Neural crest cell (in vitro differentiated cells): ENCODE measurements at places on chromosomes 6 and 20.

DNA sequence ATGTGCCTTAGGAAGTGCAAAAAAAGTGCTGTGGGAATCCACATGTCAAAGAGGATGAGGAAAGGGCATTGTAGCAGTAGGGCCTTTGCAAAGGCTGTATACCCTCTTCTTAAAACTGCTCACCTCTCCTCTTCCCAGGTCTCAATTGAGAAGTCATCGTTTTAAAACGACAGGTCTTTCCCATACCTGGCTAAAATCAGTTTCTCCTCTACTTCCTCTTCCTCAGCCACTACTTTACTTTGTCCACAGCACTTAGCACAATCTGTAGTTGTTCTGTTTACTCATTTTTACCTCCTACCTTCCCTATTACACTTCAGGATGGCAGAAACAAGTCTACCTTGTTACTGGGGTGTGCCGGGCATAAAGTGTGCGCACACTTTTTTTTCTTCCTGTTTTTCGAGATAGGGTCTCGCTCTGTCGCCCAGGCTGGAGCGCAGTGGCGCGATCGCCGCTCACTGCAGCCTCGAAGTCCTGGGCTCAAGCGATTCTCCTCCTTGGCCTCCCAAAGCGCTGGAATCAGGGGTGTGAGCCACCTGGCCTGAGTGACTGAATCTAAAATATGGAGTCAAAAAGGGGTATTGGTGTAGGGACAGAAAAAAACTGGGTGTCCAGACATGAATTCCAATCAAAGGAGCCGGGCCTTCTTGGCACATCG lies 9.8 kb upstream of the ELOVL5 start:
- no peak for DNase-seq

DNA sequence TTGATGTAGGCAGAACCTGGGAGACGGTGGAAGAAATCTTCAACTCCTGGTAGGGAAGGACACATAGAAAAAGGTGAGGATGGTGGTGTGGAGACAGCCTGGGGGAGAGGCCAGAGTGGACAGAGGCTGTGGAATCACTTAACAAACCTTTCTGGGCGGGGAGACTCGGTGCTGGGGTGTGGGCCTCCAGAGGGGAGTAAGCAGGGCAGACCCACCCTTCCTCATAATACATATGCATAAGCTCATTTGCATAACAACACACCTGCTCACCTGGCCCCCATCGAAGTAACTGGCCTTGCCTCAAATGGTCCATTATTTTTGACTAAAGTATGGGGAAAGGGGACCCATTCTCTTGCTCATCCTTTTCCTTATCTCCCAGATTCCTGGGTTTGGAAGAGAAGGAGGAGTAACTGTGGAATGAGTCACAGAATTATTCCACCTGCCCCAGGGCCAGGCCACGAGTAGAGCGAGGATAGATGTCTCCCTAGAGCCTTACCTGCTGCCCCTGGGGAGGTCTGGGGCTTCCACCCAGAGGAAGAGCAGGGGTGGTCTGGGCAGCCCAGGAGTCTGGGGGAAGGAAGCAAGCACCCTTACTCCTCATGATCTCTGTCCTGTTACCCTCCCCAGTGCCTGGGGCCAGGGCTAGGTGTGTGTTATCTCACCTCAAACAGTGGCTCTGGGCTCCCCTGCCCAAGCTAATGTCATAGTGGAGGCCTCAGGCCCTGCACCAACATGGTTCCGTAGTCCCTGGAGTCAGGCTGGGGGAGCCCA lies 10.7 kb upstream of the VEGFA start:
- DNase-seq: no peak

GRCh38 chr6:139149383-139149782 lies 14.5 kb downstream of the HECA start:
- DNase-seq: no peak

DNA sequence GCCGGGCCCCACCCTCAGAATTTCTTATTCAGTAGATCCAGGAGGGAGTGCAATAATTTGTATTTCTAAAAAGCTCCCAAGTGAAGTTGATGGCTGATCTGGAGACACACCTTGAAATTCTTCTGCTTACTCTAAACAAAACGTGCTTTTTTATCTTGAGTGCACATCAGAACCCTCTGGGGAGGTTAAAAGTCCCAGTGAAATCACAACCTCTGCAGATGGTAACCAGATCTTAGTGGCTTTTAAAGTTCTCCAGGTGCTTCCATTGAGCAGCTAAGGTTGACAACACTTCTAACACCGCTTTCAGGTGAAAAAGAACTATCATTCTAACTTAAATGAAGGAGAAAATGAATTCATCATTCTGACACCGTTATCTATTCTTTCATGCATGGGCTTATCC lies 45.6 kb upstream of the ESR1 start:
- DNase-seq: no peak

GRCh38 chr20:35828434-35828833 lies 56.6 kb downstream of the PHF20 start:
- no peak for DNase-seq

DNA sequence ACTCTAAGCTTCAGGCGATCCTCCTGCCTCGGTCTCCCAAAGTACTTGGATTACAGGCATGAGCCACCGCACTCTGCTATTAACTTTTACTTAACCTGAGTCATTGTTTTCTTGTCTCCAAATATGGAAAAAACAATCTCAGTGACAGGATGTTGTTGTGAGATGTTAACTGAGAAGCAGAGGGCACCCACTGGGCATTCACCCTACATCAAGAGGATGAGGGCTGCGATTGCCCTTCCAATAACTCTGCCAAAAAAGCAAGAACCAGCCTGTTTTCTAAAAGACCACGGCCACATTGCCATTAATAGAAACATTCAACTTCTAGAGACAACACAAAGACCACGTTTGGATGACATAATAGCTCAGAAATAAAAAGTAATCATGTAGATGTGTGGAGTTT lies 107.6 kb upstream of the SGK1 start:
- no peak for DNase-seq

GRCh38 chr20:36541227-36541767 lies at the start of gene MYL9:
MYL9 (plus strand) TSS chr20:36541519; CDS start chr20:36544885, 3,366 bp downstream.
- DNase-seq: peak; percentile 36

DNA sequence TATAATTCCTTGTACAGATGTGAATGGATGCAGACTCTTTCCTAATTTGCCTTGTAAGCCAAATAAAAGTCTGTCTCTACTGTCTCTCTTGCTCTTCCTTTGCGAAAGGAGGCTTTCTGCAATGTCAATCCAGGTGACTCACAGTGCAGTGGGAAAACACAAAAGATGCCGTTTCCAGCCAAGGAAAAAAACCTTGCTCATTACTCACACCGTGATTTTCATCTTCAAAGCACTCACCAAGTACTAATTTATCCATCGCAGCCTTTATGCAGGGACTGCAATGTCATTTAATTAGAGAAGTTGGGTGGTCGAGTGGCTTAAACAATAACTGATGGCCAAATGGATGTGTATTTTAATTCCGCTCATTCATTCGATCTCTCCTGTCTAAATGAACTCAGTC lies 23.8 kb downstream of the SAYSD1 start:
- no peak for DNase-seq

DNA sequence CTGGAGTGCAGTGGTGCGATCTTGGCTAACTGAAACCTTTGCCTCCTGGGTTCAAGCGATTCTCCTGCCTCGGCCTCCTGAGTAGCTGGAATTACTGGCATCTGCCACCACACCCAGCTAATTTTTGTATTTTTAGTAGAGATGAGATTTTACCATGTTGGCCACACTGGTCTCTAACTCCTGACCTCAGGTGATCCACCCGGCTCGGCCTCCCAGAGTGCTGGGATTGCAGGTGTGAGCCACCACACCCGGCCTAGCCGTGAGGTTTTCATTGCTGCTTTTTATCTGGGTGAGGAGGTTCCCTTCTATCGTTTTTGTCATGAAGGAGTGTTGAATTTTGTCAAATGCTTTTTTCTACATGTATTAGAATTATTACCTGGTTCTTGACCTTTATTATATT lies 23.9 kb downstream of the SRC start:
- DNase-seq: no peak

- DNase-seq: no peak
Observed at GRCh38 chr6:163291622-163292021, 122.9 kb upstream of the QKI start.

GRCh38 chr6:163970846-163971564 lies 556.5 kb downstream of the QKI start:
- no peak for DNase-seq

DNA sequence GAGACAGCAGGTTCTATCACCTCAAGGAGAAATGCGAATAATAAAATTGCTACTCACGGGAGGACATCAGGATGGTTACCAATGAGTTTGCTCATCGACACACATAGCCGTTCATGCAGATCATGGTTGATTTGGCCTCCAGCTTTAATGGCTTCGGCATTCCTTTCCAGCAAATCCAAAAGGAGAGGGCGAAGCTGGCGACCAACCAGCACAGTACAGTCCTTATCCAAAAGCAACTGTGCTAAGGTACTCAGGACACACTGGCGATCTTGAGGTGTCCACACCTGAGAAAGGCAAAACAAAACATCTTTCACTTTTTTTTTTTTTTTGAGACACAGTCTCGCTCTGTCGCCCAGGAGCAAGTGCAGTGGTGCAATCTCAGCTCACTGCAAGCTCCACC lies 16.3 kb downstream of the MDN1 start:
- no peak for DNase-seq

- no peak for DNase-seq
Observed at GRCh38 chr6:107642095-107642860, 152.4 kb downstream of the SOBP start.

- DNase-seq: no peak
Observed at GRCh38 chr6:161736781-161737292, 463.0 kb upstream of the AGPAT4 start.

DNA sequence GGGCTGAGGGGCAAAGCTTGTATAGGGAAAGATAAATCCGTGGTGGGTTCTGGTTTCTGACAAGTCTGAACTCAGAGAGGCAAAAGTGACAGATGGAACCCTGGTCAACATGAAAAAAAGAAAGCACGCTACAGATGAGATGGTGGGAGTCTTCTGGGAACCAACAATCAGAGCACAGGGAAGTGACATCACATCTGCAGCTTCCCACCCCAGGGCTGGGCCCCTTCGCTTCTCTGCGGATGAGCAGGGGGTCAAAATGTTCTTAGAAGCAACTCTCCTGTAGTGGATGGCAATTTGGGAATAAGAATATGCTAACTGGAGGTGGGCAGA lies 129.2 kb upstream of the AKAP12 start:
- no peak for DNase-seq

DNA sequence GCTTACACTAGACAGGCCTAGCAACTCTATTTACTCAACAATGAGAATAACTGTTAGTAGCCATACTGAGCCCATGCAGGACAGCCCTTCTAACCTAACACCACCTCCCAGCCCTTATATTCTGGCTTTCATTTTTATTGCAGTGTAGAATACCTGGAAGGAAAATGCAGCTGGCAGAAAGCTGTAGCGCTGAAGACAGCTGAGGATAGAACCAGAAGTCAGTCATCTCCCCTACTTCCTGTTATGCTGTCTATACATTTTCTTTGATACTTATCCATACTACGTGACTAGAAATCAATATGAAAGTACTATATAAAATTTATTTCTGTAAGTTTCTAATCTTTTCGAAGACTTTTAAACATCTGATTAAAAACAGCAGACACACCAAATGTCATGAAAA lies 182.6 kb upstream of the SHLD1 start:
- DNase-seq: no peak

DNA sequence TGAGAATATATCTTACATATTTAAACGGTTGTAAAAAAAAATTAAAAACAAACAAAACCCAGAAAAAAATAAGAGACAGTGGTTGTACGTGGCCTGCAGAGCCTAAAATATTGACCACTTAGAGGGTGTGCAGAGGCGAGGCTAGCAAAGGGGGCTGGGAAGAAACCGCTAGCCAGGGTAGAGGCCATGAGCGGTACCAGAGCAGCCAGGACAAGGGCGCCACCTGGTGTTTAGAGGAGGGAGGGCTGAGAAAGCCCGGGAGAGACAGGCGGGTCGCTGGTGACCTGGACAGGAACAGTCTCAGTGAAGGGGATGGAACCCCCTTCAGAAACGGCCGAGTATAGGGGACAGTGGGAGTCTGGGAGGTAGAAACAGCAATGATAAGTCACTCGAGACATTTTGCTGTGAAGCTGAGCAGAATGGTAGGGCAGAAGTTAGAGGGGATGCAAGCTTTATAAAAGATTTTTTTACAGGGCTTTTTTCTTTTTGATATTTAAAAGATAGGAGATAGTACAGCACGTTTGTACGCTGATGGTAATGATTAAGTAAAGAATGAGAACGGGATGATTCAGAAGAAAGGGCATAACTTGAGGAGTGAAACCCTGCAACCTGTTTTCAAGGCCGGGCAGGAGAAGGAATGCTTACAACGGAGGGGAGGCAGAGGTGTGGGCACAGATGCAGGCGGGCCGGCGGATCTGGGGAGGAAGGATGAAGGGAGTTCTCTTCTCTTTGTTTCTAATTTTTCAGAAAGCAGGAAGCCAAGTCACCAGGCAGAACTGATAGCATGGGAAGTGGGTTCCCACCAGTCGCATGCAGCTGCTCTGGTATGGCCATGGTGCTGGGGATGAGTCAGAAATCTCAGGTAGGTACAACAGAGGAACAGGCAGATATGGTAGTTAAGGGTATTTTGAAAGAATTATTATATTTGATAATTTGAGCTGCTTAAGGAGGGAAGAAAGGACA lies 76.2 kb downstream of the FAM229B start:
- DNase-seq: peak; percentile 88

DNA sequence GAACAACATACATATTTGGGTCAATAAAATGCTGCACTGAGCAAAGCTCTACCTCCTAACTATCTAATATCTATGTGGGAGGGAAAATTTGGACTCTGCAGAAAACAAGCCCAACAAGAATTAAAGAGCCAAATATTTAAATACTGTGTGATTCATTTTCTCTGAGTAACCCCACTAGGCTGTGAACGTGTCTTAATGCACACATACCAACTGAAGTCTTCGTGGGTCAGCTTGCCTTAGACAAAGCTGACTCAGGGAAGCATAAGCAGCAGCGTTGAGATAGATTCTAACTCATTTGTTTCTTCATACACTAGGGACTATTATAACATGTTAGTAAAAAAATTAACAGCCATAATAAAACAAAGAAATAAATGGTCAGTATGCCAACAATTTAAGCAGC lies 114.3 kb downstream of the GJA1 start:
- no peak for DNase-seq

GRCh38 chr20:49656304-49656703 lies 57.4 kb downstream of the B4GALT5 start:
- DNase-seq: no peak

DNA sequence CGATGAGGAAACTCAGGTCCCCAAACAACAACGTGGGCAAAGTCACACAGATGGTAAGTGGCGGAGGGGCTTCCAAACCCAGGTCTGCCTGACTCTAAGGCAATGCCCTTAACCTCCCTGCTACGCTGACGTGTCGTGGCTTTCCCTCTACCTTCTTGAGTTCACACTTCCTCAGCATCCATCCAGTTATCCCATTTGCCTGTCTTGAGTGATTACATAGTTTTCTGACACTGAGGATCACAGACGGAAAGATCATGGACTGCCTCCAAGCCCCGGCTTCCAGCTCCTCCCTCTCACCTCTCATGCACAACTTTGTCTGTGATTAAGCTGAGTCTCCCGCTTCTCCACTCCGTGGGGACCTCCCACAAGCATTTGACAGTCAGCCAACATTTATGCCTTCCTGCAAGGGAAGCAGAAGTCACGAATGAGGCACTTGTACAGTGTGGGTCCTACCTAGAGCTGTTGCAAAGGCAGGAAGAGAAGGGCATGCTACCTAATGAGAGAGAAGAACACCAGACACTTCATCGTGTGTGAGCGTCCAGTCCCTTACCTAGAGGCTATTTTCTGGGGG lies 33.8 kb downstream of the TBC1D7 start:
- no peak for DNase-seq

- no peak for DNase-seq
Observed at GRCh38 chr6:45597424-45597823, 219.7 kb upstream of the SUPT3H start.
